ENCODE measurements at places on chromosomes 5 and 9.
A peak's percentile ranks its signal among the peaks of the same experiment; 100 is the strongest.

GRCh38 chr5:174291162-174291561 is 245.7 kb downstream of the NSG2 start:
- DNase-seq, result no peak

DNA sequence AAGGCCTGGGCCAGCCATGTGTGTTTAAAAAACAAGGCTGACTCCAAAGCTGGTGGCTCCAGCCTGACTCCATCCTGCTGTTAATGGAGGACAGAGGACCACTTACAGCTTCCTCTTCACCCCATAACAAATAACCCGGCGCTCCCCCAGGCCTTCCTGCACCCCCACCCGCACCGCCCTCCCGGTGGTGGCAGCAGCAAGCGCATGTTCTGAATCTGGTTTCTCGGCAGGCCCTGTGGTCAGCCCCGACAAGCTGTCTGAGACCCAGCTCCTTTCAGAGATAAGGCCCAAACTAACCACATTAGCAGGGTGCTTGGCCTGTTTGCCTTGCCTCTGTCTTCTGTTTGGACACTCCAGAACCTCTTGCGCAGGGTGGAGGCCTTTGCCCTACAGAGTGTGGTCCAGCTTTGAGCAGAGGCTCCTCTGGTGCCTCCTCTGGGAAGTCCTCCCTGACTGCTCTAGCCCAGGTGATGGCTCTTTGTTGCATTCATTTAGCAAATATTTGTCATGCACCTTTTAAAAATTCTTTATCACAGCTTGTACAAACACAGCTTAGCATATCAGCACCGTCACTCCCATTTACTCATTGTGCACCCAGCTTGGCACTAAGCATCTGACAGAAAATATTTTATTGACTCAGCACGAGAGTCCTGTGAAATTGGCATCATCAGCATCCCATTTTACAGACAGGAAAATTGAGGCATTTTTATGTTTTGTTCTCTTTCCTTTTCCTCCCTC is 78.4 kb downstream of the NDFIP1 start:
- DNase-seq, result no peak

- DNase-seq, result no peak
Measured at GRCh38 chr9:117415358-117415914, 579 bp upstream of the ASTN2 start.

- no peak for DNase-seq
Measured at GRCh38 chr9:124818431-124819281, 34.6 kb upstream of the WDR38 start.

GRCh38 chr5:126680191-126680817 is 79.6 kb downstream of the PHAX start:
- DNase-seq, result no peak

- DNase-seq, result no peak
Measured at GRCh38 chr5:93359296-93359959, 221.6 kb downstream of the NR2F1-AS1 start.

DNA sequence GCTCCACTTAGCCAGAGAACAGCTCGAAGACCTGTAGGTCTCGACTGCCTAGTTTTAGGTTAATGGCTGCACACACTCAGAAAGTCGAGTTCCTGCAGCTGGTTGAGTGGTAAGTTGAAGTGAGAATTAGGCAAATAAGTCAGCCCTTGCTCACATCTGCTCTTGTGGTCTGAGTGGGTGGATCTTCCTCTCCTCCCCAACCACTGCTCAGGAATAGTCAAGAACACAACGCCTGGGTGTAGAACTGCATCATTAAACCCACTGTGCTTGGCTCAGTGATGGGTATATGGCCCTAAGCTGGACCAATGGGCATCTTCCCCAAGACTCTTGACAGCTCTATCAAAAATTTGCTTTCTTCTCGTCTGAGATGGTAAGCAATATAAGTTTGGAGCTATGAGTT is 20.9 kb upstream of the ADAM19 start:
- DNase-seq, result no peak

DNA sequence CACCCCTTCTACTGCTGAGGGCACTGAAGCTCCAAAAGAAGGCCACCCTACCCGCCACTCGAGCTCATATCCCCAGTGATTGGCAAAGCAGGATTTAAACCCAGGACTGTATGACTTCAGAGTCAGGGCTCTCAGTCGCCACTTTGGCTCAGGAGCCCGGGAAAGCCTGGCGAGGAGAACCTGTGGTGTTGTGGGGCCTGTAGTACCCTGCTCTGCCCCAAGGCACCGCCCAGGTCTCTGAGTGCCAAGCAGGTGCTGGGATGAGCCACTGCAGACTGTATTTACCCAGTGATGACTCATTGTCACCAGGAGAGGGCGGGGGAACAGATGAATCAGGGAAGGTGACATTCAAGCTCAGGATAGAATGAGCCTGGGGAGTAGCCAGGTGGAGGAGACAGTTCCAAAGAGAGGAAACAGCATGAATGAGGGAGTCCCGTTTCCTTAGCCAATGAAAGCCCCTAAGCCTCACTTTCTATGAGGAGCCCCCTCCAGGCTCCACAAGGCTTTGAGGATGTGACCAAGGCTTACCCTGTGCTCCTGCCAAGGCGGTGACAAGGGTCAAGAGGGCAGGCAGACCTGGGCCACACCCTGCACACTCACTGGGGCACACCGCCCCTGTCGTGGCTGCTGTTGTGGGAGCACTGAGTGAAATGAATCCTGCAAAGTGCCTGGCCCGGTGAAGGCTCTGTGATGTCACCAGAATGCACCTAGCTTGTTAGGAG is 17.8 kb upstream of the DPM2 start:
- DNase-seq, result peak; percentile 89

DNA sequence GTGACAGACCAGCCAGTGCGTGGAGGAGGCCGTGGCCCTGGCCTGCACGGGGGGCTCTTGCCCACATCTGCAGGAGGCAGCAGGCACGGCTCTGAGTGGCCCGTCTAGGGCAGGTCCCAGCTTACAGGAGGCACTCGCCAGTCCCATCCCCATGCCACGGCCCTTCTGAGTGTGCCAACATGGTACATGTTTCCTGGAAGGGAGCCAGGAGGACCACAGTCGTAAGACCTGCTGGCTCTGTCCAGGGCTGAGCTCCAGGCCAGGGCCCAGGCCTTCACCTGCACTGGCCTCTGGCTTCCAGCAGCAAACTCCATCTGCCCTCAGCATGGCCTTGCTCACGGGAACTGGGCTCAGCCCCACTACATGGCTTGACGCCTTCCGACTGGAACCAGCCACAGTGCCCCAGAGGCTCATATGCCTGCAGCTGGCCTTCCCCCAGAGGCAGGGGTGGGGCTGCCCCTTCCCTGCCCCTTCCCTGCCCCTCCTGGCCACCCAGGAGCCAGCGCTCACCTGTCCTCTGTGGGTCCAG is 3.8 kb downstream of the NKD2 start:
- DNase-seq, result no peak

- DNase-seq, result no peak
Measured at GRCh38 chr9:3464033-3464638, 61.7 kb downstream of the RFX3 start.

- no peak for DNase-seq
Measured at GRCh38 chr9:113479174-113479621, 15.7 kb downstream of the RGS3 start.

DNA sequence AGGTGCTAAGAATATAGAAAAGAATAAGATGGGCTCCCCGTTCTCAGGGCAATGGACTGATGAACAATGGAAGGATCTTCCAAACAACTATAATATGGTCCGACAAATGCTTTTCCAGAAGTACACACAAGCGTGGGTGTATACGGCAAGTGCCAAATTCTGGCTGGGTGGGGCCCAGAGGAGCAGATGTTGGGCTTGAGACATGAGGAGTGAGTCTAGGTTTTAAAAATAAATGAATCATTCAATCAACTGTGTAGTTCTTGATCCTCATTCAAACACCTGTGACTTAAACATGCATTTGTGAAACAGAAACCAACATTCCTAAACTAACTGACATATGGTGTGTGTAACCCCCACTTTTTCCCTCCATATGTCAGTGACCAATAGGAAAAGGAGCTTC is 47.9 kb downstream of the MFAP3 start:
- DNase-seq, result no peak

DNA sequence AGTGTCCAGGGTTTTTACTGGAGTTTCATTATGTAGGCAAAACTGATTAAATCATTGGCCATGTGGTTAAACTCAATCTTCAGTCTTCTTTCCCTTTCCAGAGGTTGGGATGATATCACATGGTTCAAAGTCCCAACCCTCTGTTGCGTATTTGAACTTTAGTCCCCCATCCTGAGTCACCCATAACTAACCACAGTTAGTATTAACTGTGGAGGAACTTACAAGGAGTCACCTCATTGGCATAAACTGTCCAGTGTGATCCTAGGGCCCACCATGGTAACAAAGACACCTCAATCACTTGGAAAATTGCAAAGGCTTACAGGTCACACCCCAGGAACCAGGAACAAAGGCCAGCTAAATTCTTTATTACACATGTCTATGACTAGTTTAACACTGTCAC is 188.5 kb downstream of the COX7C start:
- no peak for DNase-seq

GRCh38 chr5:113574417-113574816 is 60.9 kb downstream of the YTHDC2 start:
- no peak for DNase-seq

- no peak for DNase-seq
Measured at GRCh38 chr9:133706307-133707050, 31.7 kb downstream of the SARDH start.

- DNase-seq, result no peak
Measured at GRCh38 chr9:99666571-99666970, 155.1 kb upstream of the NR4A3 start.

- no peak for DNase-seq
Measured at GRCh38 chr5:153831973-153832372, 206.7 kb downstream of the FAM114A2 start.

Measured in NCI-H1092 (cell line).